CMK (cell line): ENCODE measurements at places on chromosomes 7 and 10.

GRCh38 chr7:150855476-150856302 lies 3.4 kb downstream of the AOC1 start:
- DNase-seq: no peak

DNA sequence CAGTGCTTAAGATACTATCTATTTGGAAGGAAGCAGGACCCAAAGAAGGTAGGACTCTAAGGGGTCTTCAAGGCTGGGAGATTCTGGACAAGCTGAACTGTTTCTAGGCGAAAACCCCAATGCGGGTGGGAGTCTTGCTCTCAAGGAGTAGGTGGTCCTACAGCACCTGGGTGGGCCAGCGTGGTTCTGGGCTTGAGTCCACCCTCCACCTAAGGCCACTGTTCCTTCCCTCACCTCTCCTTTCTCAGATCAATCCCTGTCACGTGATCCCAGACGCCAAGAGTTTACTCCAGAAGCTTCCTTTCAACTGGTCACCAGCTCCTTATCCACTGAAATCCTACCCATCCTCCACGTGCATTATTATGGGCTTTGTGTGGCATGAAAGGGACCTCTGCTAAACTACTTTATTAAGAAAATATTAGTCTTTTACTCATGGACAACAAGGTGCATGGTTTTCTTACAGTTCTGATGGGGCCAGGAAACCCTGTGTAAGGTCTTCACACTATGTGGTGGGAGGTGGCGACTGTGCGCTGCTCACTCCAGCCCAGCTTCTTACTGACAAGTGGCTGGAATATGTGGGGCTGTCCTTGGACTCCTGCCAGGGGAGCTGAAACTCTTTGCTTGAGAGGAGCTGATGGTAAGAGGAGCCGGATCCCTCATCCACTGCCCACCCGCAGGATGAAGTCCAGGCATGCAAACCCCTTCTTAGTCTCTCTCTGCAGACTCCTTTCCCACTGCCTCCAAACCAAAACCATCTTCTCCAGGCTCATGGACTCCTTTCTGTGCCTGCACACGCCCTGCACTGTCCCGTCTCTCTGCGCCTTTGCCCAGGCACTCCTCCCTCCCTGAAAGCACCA lies 1.6 kb downstream of the ZNF746 start:
- DNase-seq: no peak

DNA sequence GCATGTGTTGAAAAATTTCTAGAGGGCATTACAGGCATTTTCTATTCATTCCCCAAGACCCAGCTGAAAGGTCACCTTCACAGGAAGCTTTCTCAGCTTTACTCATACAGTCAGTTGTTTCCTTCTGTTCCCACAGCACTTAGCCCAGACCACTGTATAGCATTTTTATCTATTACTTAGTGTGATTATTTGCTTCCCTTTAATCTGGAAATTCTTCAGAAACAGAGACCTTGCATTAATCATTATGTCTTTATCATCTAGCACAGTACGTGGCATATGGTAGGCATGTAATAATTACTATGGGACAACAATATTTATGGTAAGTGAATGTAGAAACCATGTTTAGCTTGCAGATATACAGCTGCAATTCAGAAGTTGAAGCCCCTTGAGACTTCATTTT lies 38.2 kb upstream of the CDK6 start:
- DNase-seq: no peak

- DNase-seq: no peak
These were observed 336.0 kb upstream of the GALNT17 start for GRCh38 chr7:70795948-70796347.

DNA sequence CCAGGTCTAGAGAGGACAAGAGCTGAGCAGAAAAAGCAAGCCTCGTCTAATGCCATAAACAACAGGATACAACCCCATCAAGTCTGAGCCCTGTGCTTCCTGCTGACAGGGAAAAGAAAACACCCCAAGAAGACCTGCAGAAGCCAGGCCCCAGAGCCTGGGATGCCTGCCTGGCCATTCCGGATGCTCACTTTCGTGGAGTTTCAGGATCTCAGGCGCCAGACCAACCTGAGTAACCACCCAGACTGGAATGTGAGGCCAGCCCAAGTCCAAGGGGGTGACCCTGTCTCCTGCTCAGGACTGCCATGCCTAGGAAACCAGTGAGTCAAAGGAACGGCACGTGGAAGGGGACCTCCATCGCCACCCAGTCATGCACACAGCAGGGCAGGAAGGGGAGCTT lies 74.3 kb downstream of the PLXNA4 start:
- DNase-seq: no peak
